ENCODE measurements at places on chromosomes 3 and 15.

DNA sequence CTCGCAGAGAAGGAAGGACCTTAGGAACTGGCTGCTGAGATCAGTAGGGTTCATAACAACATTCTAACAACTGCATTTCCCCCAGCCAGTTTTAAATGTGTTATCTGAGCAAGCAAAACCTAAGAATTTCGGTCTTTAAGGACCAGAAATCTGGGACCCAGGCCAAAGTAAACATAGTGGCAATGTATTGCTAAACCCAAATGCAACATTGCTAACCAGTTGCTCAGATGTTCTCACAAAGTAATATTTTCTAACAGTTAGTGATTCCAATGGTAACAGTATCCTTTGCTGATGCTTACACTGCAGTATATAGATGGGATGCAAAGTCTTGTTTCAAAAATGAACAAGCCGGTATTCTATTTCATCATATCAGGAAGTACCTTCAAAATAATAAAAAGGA is 254.3 kb downstream of the RYR3 start:
- no peak for DNase-seq

DNA sequence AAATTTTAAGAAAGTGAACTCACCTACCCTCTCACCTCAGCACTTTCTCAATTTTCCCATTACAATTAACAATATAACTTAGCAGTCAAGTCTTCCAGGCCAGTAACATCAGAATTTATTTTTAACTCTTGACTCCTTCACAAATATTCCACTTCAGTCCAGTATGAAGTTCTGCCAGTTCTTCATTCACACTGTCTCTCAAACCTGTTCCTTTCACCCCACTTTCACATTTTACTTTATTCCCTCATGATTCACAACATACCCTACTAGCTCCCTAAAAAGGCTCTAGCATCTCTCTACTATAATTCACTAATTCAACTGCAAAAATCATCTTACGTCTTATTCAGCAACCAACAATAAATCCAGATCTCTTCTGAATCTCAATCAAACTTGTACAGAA is 3.8 kb downstream of the GSK3B start:
- DNase-seq: no peak

- DNase-seq: no peak
These were observed 35.6 kb downstream of the MAP2K1 start for GRCh38 chr15:66422347-66422746.

GRCh38 chr3:23199649-23200048 is 3.5 kb upstream of the UBE2E2 start:
- no peak for DNase-seq

DNA sequence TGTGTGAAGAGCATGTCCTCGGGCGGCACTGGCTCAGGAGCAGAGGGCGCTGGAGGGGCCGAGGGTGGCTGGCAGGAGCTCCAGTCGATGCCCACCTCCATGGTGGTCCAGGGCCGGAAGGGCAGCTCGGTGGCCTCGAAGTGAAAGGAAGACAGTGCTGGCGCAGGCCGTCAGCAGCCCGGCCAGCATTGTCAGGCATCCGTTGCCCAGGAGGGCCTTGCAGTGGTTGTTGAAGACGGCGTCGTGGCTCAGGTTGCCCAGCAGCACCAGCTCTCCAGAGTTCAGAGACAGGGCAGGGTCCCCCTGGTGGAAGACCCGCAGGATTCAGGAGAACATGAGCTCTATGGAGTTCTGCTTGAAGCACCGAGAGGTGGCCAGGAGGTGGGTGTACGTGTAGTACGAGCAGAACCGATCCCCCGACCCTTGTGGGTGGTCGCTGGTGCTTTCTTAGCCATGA is 16.5 kb upstream of the SIAH2 start:
- no peak for DNase-seq

GRCh38 chr3:161576714-161577510 is 80.3 kb downstream of the OTOL1 start:
- DNase-seq: no peak

- no peak for DNase-seq
These were observed 166.0 kb upstream of the LPP start for GRCh38 chr3:187987924-187988323.

GRCh38 chr3:106809623-106810299 is 567.5 kb upstream of the CCDC54 start:
- no peak for DNase-seq

GRCh38 chr15:98978153-98978552 is 29.4 kb downstream of the PGPEP1L start:
- no peak for DNase-seq

DNA sequence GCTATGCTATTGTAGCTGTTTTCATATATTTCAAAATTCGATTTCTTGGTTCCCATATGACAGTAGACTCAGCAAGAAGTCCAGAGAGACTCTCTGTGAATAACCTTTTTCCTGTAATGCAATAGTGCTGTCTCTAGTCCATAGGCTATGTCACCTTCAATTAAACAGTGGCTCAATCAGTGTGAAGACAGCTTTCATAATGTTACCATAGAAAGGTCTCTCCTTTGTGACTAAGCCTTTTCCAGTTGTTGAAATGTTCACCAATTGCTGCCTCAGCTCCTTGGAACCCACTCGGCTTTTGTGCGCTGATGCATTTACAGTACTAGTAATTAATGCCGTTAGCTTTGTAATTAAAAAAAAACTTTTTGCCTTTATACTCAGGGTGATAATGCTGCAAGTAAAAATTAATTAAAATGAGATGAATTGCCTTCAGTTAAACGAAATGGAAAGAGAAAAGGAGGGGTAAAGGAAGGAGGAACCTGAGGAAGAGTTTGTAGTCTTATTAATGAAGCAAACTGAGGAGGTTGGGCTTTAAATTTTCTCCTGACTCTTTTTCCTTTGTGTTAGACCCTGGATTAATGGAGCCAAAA is 214.8 kb downstream of the LSAMP start:
- DNase-seq: no peak

DNA sequence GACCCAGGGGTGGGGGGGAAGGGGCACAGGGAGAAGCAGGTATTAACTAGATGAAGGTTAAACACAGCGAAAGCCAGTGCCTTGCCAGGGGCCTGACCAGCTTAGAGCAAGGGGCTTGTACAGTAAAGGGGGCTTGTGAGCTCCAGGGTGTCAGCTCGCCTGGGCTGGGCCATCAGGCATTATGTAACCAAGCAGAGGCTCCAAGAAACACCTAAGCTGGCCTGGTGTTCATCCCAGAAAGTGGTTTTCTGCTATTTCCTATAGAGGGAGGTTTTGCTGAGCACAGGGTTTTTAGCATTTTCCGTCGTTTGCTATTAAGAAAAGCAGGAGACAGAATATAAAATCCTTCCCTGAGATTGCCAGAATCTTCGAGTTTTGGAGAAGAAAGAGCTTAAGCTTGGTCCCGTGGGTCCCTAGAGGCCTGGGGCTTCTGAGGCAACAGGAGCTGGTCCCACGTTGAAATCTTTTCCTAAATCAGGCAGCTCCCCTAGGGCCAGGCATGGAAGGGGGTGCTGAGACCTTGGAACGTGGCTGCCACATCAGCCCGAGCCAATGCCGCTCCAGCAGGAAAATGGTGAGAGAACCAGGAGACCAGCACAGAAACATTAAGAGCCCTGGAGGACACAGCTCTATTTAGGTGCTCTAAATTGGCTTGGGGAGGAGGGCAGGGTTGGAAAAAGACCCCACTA is 71.4 kb downstream of the ISG20 start:
- DNase-seq: no peak

- no peak for DNase-seq
These were observed 60.6 kb downstream of the ST6GAL1 start for GRCh38 chr3:186990878-186991308.

DNA sequence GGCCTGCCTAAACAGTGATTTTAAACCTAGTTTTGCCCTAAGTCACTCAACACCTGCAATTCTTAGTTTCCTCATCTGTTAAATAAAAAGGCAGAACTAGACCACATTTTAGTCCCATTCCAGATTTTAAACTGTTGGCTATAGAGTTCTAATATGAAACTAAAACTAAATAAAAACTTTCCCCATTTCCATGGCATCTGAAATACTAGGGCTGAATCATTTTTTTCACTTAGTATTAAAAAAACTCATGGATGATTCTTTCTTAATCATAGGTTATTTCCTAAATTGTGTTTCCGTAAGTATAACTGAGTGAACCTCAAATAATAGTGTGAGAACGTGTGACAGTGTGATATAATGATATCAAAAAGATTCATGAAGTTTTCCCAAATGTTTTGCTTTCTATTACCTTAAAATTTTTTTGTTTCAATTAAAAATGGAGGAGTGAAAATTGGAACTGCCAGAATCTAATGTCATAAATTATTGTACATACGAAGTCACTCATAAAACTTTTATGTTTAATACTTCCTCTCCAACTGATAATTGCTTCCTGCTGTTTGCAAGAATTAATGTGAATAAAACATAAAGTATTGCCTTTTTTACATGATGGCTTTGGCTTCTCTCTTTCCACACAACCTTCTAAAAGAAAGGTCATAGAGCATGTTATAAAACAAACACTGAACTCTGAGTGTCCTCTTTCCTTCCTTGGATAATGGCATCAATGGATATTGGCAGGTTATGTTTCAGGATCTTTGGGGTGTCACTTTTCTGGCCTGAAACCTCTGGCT is 315.1 kb upstream of the MME start:
- no peak for DNase-seq

- no peak for DNase-seq
These were observed 86.3 kb downstream of the DNAJC13 start for GRCh38 chr3:132503559-132503958.

GRCh38 chr3:89217148-89217685 is 109.8 kb downstream of the EPHA3 start:
- no peak for DNase-seq

DNA sequence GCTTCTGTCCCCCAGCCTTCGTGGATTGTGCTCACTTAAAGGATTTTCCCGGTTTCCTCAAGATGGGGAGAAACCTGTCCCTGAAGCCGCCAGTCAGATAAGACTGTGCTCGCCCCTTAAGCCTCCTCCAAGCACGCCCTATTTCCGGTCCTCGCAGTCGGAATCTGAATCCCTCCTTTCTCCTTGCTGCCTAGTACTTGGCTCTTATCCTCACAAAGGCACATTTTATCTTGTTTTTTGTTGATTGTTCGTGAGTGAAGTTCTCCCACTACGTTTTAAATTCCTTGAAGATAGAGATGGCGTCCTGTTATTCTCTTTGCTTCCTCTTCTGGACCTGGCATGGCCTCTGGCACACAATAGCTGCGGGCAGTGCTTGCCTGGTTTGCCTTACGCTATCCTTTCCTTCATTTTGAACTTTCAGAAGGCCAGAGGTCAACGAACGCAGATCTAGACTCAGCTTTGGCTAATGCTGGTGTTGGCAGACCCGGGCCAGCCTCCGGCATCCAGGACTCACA is 1.7 kb downstream of the CLDN11 start:
- DNase-seq: no peak

DNA sequence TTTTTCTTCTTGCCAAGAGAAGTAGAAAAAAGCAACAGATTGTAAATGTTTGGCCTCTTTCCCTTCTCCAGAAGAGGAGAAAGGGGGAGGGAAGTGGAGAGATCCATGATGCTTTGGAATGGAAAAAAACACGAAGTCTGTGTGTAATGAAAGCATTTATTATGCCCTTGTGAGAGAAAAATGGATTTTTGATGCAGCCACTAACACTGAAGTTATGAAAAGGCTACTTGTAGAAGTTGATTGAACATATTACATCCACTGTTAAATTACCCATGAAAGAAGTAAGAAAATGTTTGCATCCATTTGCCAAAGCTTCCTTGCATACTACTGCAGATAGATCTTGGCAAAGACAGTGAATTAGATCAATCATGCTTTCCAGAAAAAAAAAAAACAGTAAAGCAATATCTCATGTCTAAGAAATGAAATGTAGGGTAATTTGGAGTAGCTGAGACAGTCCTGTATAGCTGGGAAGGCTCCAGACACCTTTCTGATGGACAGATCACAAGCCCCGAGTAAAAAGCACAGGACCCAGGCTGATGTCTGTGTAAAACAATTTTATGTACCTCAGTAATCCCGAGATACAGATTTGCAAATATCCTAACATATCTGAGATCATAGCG is 295.5 kb downstream of the PLOD2 start:
- no peak for DNase-seq

DNA sequence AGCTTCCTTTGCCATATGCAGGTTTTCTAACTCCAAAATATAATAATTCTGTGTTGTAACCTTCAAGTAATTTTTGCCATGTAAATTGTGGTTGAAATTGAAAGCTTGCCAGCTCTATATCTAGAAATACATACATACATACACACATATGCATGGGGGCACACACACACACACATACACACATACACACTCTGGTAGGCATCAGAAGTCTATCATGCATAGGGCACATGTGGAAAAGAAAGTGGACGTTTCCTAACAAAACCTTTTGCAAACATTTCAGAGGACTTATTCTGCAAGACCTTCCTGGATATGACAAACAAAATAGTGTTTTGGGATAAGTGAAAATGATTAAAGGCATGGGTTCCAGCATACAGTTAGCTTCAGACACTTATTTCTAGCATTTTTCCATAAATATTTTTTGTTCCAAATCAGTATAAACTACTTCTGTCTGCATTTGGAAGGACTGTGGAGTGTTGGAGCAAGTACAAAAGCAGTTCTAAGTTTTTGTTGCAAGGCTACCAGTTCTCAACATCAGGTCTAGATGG is 578.9 kb downstream of the RBMS3 start:
- no peak for DNase-seq

DNA sequence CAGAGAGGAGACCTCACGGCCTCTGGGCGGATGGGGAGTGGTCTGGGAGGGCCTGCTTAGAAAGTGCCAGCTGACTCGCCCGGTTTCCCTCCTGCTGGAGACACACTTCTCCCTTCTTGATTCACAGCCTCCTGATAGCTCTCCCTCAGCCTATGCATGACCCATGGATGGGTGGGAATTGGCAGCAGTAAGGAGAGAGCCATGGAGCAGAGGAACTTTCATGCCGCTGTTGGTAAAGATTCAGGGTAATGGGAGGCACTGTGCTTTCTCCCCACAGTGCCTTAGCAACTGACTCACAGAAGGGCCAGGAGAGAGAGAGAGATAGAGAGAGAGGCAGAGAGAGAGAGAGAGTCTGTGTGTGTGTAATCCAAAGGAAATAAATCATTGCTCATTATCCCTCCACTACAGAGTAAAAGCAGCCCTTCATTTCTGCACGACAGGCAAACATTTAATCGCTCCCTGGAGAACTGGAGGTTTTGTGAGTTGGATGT is 82.8 kb downstream of the SEMA5B start:
- DNase-seq: no peak
